ENCODE measurements at places on chromosomes 12 and 14.

DNA sequence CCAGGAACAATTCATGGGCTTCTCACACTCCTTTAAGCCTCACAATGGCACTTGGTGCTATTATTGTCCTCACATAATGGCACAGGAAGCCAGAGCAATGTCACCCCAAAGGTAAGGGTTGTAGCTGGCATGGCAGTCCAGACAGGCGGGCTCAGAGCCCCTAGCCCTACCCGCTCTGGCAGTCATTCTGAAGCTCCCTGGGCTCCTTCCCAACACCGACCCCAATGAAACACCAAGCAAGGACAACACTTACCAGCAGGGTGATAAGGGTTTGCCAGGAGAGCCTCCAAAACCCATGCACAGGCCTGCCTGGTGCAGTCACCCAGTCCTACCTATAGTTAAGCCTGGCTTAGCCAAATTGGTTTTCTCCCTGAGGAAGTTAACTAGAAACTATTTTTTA lies 30.8 kb downstream of the MAX start:
- DNase-seq, result no peak

- peak; percentile 50 for DNase-seq
Observed at GRCh38 chr14:51539571-51540037, 112.1 kb upstream of the FRMD6 start.

DNA sequence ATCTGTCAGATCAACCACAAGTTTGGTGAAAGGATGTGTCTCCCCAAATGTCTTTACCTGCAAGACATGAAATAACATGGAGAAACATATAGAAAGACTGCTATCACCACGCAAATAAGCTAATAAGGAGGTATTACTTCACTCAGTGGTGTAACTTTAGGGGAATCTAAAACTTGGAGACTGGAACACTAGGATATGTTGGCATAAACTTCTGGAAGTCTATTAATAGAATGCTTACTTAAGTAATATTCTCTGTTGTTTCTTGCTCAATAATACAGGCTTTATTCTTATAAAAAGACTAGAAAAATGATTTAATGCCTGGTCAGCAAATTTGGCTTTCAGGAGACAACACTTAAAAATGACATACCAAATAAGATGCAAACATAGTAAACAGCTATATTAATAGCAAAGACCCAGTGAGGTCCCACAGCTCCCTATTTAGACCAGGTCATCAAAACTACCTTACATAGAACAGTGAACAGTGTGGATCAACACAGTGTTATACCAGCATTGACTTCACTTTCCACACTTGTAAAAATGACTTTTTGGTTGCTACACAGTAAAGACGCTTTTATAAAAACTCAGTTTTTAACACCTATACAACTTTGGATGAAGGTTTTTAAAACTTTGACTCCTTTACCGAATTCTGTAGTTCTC lies 18.9 kb upstream of the HAL start:
- DNase-seq, result no peak

GRCh38 chr12:71755146-71755892 lies 656 bp downstream of the RAB21 start:
- DNase-seq, result peak; percentile 44

- no peak for DNase-seq
Observed at GRCh38 chr12:97560350-97560749, 97.7 kb downstream of the RMST start.

GRCh38 chr14:52059649-52060048 lies 9.2 kb downstream of the NID2 start:
- DNase-seq, result no peak

DNA sequence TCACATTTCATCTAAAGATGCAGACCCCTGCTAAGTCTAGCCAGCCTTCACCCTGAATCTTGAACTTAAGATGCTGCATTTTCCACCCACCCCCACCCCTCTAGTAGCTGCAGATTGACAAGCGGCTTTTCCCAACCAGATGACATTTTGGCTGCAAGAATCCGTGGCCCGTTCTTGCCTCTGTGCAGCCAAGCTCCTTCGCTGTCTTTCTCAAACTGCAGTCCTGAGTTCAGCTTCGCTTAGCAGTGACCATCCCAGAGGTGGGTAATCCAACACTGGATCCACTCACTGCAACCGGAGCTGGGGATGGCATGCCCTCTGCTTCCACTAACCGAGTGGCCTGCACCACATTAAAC lies 765 bp upstream of the NFYB start:
- DNase-seq, result no peak

- no peak for DNase-seq
Observed at GRCh38 chr14:92694807-92695206, 53.6 kb downstream of the LGMN start.

DNA sequence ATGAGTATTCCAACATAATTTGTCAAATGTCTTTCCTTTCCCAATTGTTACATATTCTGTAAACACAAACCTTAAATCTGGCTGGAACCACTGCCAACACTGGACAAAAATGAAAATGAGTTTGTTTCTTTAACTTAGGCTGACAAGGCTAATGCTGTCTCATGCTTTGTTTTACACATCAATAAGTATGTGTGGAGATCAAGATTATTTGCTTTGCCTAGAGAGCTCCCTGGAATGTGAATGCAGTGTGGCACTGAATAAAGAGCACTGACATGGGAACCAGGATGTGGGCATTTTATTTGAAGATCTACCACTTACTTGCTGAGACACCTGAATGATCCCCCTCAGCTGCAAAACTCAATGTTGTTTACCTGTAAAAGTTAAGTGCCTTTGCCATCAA lies 61.7 kb downstream of the RALGAPA1 start:
- no peak for DNase-seq
